NCI-H1694 treated with DMSO at 0.1 percent for 48 hours (cell line): ENCODE measurements at places on chromosomes 7 and 10.
A peak's percentile ranks its signal among the peaks of the same experiment; 100 is the strongest.

GRCh38 chr10:79394664-79395063 lies 47.4 kb downstream of the PPIF start:
- DNase-seq: no peak

- no peak for DNase-seq
These were observed 19.4 kb upstream of the IL15RA start for GRCh38 chr10:5996696-5997095.

GRCh38 chr7:26691886-26692285 lies 172.5 kb downstream of the SKAP2 start:
- DNase-seq: no peak

DNA sequence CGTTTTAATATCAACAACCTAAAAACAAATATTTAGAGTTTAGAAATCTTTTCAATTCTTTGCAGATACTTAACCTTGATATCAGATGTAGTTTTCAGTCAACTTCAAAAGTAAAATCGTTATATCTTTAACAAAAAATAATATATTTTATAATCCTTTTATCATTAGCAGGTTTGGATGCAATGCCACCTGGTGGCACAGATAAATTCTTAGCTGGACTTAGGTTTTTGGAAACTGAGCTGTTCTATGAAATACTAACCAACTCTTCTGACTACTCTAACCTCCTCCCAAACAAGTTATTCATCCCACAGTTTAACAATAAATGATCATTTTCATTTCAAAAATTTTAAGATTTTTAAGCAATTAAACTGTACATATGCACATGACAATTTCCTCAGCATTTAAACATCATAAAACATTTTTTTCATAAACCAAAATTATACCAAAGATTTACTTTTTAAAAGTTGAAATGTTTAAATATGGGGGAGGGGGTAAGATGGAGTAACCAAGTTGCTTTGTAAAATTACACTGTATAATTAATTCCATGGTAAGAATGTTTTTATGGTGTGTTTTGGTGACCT lies 56.9 kb downstream of the HIBADH start:
- DNase-seq: peak; percentile 31

DNA sequence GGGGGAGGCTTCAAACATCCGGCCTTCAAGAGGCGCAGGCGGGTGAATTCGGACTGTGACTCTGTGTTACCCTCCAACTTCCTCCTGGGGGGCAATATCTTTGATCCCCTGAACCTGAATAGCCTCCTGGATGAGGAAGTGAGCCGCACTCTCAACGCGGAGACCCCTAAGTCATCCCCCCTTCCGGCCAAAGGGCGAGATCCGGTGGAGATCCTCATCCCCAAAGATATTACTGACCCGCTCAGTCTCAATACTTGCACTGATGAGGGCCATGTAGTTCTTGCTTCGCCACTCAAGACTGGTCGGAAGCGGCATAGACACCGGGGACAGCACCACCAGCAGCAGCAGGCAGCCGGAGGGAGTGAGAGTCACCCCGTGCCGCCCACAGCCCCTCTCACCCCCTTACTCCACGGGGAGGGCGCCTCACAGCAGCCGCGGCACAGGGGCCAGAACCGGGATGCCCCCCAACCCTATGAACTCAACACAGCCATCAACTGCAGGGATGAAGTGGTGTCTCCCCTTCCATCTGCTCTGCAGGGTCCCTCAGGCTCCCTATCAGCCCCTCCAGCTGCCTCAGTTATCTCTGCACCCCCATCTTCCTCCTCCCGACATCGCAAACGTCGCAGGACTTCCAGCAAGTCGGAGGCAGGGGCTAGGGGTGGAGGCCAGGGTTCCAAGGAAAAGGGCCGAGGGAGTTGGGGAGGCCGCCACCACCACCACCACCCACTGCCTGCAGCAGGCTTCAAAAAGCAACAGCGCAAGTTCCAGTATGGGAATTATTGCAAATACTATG lies 1.1 kb downstream of the MEPCE start:
- DNase-seq: no peak

DNA sequence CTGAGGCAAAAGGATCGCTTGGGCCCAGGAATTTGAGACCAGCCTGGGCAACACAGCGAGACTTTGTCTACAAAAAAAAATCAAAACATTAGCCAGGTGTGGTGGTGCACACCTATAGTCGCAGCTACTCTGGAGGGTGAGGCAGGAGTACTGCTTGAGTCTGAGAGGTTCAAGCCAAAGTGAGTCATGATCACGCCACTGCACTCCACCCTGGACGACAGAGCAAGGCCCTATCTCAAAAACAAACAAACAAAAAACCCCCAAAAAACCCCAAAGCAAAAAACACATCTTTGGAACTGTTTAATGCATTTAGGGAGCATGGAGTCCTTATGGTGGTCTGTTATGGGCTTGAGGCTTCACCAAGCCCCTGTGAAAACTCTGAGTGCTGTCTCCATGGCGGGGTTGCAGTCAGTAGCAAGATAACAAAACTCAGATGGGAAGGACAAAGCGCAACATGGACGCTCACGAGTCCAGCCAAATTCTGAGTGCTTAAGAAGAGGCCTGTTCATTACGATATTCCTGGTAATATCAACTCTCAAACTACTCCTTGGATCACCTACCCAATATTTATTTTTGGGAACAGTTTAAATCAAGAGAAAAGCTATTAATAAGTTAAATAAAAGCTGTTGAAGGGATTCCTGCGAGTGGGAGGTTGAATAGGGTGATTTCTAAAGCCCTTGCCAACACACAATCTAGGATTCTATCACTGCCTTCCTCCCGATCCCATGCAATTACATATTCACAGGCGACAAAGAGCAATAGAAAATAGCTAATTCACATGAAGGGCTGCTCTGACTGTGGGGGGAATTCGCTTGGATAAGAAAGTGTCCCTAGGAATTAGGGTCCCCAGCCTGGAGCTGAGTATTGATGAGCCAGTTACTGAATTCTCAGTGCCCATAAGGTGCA lies 123.3 kb downstream of the HIPK2 start:
- DNase-seq: no peak
